IPS DF 6.9 (cell line): ENCODE measurements at places on chromosomes 1 and 21.
A peak's percentile ranks its signal among the peaks of the same experiment; 100 is the strongest.

GRCh38 chr1:172895761-172896160 lies 155.0 kb downstream of the TNFSF18 start:
- no peaks in the 10 kb centered on the region for H3K27me3 ChIP-seq
- H3K4me1 ChIP-seq: no peaks in the 10 kb centered on the region
- H3K36me3 ChIP-seq: no peaks in the 10 kb centered on the region
- no peak overlapping the region for H3K4me3 ChIP-seq

GRCh38 chr1:212512816-212513559 lies 80.3 kb downstream of the NENF start:
- H3K4me3 ChIP-seq: no peak overlapping the region
- H3K36me3 ChIP-seq: no peaks in the 10 kb centered on the region
- no peak for DNase-seq
- H3K4me1 ChIP-seq: peaks cover 3% of the 10 kb centered on the region; the same call in 1 of the 2 replicates

GRCh38 chr1:114390361-114390760 lies 120.6 kb downstream of the TRIM33 start:
- no peaks in the 10 kb centered on the region for H3K4me1 ChIP-seq
- H3K4me3 ChIP-seq: no peak overlapping the region
- DNase-seq: no peak
- H3K27ac ChIP-seq: no peak overlapping the region

DNA sequence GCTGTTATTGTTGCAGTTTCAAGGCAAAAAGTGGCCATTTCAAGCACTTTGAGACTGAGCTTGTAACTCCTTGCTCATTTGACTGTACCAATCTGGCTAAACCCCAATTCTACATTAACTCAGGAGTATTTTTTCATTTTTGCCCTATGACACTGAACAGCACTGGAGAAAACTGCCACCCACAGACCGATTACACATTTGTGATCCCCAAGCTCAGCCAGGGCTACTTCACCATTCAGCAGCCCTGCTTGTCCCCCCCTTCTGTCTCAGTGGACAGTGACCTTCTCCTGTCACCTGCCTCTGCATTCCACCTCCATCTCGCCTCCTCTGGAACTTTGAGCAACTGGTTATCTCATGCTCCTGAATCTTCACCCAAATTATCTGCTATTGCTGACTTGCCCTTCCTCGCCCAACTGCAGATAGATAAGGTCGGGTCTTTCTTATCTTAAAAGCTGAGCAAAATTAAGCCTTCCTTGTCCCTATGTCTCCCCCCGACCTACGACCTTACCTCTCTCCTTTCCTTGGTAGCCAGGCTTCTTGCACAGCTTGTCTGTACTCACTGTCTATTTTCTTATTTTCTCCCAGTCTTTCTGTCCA lies 25.3 kb downstream of the SPATA46 start:
- H3K27ac ChIP-seq: no peak overlapping the region
- no peak overlapping the region for H3K4me3 ChIP-seq
- H3K27me3 ChIP-seq: no peaks in the 10 kb centered on the region
- no peak for DNase-seq
- H3K36me3 ChIP-seq: 0 out of 2 replicates have a peak, but pooled peaks cover 2% of the 10 kb centered on the region

DNA sequence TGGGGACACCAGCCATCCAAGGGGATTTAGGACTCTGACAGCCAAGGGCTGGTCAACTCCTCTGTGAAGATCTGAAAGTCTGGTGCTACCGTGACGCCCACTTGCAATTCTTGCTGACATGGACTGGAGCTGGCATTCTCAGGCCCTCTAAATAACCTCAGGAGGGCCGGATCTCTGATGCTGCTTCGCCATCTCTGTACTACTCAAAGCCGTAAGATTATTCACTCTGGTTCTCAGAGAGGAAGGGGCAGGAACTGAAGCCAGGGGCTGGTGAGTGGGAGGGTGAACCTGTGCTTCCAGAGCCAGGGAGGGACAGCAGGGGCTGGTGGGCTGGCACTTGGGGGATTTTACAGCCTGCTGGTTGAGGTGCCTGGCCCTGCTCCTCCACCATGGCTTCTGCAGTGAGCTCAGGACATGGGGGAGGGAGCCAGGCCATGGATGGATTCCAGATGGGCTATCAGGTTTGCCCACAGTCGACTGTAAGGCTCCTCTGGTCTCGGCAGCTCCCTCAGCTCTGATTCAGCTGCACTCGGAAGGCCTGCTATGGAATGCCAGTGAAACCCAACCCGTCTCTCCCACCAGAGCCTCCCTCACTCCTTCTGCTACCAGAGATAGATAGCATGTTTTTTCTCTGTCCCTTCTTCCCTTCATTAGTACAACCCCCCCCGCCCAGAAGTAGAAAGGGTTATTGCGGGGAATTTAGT lies 84.5 kb downstream of the PLXNA2 start:
- no peak overlapping the region for H3K27ac ChIP-seq
- H3K4me1 ChIP-seq: peaks cover 8% of the 10 kb centered on the region
- DNase-seq: no peak
- H3K27me3 ChIP-seq: no peaks in the 10 kb centered on the region
- no peak overlapping the region for H3K4me3 ChIP-seq

GRCh38 chr1:172148213-172148612 lies 272.3 kb upstream of the C1orf105 start:
- H3K36me3 ChIP-seq: no peaks in the 10 kb centered on the region
- no peak overlapping the region for H3K4me3 ChIP-seq
- no peaks in the 10 kb centered on the region; the same call in 1 of the 2 replicates for H3K4me1 ChIP-seq

DNA sequence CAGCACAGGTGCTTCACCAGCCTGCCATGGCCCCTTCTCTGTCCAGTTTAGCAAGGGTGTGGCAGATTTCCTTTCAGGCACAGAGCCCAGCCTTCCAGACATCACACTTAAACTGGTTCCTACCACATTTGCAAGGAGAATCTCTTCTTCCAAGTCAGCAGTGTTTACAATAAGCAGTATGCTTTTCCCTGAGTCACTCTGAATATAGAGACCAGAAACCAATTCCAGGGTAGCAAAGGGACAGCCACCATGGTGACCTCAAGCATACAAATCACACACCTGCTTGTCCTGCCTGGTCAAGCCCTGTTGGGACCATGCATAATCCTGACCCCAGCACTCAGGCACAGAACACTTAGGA lies 8.7 kb upstream of the CBR3 start:
- no peak for DNase-seq
- no peaks in the 10 kb centered on the region for H3K27me3 ChIP-seq
- H3K4me3 ChIP-seq: no peak overlapping the region

GRCh38 chr1:22249928-22250680 lies 107.2 kb upstream of the WNT4 start:
- H3K4me3 ChIP-seq: no peak overlapping the region
- no peak overlapping the region for H3K27ac ChIP-seq
- no peaks in the 10 kb centered on the region for H3K36me3 ChIP-seq
- peaks cover 2% of the 10 kb centered on the region; the same call in 1 of the 2 replicates for H3K4me1 ChIP-seq
- DNase-seq: no peak

- no peaks in the 10 kb centered on the region for H3K36me3 ChIP-seq
- H3K27me3 ChIP-seq: no peaks in the 10 kb centered on the region
- peaks cover 6% of the 10 kb centered on the region for H3K4me1 ChIP-seq
- no peak for DNase-seq
- no peak overlapping the region for H3K4me3 ChIP-seq
Measured at GRCh38 chr1:205582471-205583291, 49.1 kb downstream of the ELK4 start.

- H3K4me1 ChIP-seq: peaks cover 2% of the 10 kb centered on the region; the same call in 1 of the 2 replicates
- no peak for DNase-seq
- H3K27ac ChIP-seq: no peak overlapping the region
- no peak overlapping the region for H3K4me3 ChIP-seq
Measured at GRCh38 chr1:18542351-18542750, 61.6 kb downstream of the KLHDC7A start.

DNA sequence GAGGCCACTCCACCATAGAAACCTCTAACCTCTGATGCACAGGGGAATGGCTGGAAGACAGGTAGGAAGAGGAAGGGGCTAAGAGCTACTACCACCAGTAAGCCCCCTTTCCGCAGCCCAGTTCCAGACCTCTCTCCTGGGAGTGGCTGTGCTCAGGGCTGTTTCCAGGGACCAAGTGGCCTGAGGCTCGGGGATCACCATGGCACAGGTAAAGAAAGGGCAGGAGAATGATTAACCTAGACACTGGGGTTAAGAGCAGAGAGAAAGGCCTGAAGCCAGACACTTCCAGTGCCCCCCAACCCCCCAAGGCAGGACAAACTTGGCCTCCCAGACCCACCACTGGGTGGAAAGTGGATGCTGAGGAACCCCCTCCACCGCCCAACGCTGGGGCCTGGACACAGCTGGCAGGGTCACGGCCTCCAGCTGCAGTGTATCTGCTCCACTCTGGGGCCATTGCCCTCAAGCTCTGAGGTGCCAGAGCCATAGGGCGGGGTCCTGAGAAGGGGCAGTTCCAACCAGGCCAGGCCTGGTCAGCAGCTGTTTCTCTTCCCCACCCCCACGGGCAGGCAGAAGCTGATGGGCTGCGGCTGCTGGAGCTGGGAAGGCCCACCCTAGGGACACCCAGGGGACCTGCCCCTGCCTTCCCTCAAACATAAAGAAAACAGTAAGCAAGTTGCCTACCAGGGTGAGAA lies 2.6 kb downstream of the TAGLN2 start:
- H3K27ac ChIP-seq: no peak overlapping the region
- H3K4me3 ChIP-seq: no peak overlapping the region
- H3K27me3 ChIP-seq: no peaks in the 10 kb centered on the region
- H3K36me3 ChIP-seq: no peaks in the 10 kb centered on the region
- H3K4me1 ChIP-seq: peaks cover 14% of the 10 kb centered on the region
- DNase-seq: no peak

GRCh38 chr1:109619576-109620400 lies at the start of the genes AMPD2 and GNAT2:
Gene AMPD2, plus strand, starts transcription at chr1:109619837. Its CDS starts 1,339 bp downstream, at chr1:109621176.
Gene GNAT2, minus strand, starts transcription at chr1:109619616. Its CDS starts 6,746 bp downstream, at chr1:109612870.
- no peak for DNase-seq
- H3K36me3 ChIP-seq: no peaks in the 10 kb centered on the region
- no peak within 1 kb of the TSS for H3K27ac ChIP-seq
- H3K4me3 ChIP-seq: peak within 1 kb of the TSS; percentile 58
- H3K4me1 ChIP-seq: peaks cover 2% of the 10 kb centered on the region; the same call in 1 of the 2 replicates

GRCh38 chr1:233180641-233181364 lies 114.7 kb downstream of the PCNX2 start:
- H3K4me3 ChIP-seq: no peak overlapping the region
- no peak for DNase-seq
- no peaks in the 10 kb centered on the region; the same call in 1 of the 2 replicates for H3K4me1 ChIP-seq
- H3K27ac ChIP-seq: no peak overlapping the region
- no peaks in the 10 kb centered on the region for H3K27me3 ChIP-seq

- no peak overlapping the region for H3K4me3 ChIP-seq
- H3K27ac ChIP-seq: no peak overlapping the region
- no peak for DNase-seq
- H3K36me3 ChIP-seq: no peaks in the 10 kb centered on the region
- peaks cover 2% of the 10 kb centered on the region; the same call in 1 of the 2 replicates for H3K4me1 ChIP-seq
Measured at GRCh38 chr1:226134170-226135058, 52.1 kb downstream of the ACBD3 start.

- no peaks in the 10 kb centered on the region for H3K36me3 ChIP-seq
- H3K27me3 ChIP-seq: no peaks in the 10 kb centered on the region
- H3K27ac ChIP-seq: no peak overlapping the region
- H3K4me3 ChIP-seq: no peak overlapping the region
- DNase-seq: no peak
Measured at GRCh38 chr1:19698181-19698580, 33.5 kb downstream of the HTR6 start.

- H3K36me3 ChIP-seq: no peaks in the 10 kb centered on the region
- no peaks in the 10 kb centered on the region for H3K27me3 ChIP-seq
- no peak overlapping the region for H3K27ac ChIP-seq
- no peaks in the 10 kb centered on the region for H3K4me1 ChIP-seq
- H3K4me3 ChIP-seq: no peak overlapping the region
Measured at GRCh38 chr1:71296551-71297134, 215.8 kb upstream of the ZRANB2 start.

DNA sequence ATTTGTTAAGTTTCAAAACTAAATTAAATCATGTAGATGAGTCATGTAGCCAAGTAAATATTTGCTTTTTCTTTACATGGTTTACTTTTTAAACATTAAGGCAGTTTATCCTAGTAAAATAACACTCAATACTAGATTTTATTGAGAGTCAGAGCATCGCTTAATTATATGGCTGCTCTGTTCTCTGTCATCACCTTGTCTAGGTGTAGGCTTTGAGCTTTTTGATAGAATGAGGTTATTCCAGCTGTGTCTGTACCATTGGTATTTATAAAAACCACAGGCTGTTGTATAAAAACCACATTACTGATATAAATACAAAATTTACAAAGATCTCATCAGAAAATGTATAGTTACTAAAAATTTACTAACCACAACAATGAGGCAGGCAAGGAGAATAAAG lies 42.5 kb upstream of the GPR52 start:
- DNase-seq: no peak
- H3K4me3 ChIP-seq: no peak overlapping the region
- H3K4me1 ChIP-seq: no peaks in the 10 kb centered on the region

- no peak overlapping the region for H3K27ac ChIP-seq
- H3K36me3 ChIP-seq: no peaks in the 10 kb centered on the region
- H3K4me3 ChIP-seq: no peak overlapping the region; the same call in 1 of the 2 replicates
- DNase-seq: no peak
- peaks cover 3% of the 10 kb centered on the region; the same call in 1 of the 2 replicates for H3K4me1 ChIP-seq
Measured at GRCh38 chr1:113388621-113389358, 1.5 kb upstream of the MAGI3 start.
